ENCODE measurements at places on chromosomes 7 and 10.

DNA sequence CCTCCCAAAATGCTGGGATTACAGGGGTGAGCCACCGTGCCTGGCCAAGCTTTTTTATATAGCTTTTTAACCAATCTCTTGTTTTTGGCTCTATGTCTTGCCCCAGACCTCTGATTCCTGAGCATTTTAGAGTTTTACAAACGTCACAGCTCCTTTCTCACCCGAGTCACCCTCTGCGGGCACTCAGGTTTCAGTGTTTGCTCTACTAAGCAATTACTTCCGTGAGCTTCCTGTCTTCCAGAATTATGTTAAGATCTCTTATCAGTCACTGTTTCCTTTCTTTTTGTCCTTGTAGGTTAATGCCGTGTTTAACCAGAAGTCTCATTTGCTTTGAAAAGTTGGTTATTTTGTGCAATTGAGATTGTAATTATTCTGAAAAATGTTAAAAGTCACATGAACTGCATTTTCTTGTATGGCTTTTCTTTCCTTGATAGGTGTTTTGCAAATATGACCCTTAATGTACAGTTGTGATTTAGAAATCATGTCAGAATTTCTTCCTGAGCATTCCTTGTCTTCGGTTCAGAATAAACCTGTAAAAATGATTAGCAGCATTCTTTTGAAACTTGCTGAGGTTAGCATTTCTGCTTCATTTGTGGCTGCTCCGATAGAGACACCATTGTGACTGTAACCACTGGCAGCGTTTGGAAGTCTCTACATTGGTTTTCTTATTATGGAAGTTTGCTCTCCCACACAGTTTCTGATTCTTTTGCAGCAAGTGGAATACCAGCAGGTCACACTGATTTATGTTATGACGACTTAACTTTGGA, 4.5 kb upstream of the HKDC1 start:
- no peak for DNase-seq

DNA sequence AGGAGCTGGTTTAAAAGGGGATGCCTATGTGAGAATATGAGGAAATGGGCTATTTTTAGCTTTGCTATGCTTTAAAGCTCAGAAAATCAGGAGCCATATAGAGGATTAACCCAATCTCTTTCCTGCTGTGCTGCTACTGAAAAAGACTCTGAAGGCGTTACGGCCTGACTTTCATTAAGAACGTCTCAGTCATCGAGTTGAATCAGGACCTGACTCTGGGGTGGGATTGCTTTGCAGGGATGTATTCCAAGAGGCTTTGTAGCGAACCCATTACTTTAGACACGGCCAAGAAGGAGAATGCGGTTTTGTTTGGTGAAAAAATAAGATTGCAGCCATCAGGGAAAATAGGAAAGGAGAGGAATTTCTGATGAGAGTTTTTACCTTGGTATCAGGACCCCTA, 426.9 kb downstream of the CCSER2 start:
- no peak for DNase-seq

GRCh38 chr10:132429281-132430230, 32.6 kb downstream of the PWWP2B start:
- DNase-seq = no peak

DNA sequence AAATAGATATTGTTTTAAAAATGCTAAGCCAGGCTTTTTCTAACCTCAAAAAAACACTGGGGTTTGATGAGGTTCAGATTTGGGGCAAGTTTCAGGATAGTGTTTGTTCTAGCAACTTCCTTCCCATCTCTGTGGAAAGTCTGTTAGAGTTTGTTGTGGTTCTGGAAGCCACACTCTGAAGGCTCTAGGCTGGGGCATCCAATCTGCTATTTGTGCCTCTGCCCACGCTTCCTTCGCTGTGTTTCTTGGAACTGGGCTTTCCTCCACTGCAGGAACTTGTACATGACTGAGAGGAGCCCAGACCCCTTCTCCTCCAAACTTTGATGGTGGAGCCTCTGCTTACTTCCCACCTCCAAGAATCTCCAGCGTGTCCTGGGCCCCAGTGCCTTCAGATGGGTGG, 108.5 kb upstream of the SLC25A13 start:
- no peak for DNase-seq

- DNase-seq = no peak
Measured at GRCh38 chr7:24024276-24025068, 259.5 kb upstream of the NPY start.

GRCh38 chr7:115004121-115004520, 82.2 kb downstream of the MDFIC start:
- no peak for DNase-seq

DNA sequence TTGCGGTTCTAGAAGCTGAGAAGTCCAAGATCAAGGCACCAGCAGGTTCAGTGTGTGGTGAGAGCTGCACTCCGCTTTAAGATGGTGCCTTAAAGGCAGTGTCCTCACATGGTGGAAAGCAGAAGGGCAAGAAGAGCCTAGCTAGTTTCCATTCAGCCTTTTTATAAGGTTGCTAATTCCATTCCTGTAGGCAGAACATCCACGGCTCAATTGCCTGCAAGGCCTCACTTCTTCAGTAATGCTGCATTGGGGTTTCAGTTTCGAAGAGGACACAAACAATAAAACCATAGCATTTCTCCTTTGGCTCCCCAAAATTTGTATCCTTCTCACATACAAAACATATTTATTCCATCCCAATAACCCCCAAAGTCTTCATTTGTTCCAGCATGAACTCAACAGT, 109.5 kb upstream of the KCND2 start:
- DNase-seq = no peak

DNA sequence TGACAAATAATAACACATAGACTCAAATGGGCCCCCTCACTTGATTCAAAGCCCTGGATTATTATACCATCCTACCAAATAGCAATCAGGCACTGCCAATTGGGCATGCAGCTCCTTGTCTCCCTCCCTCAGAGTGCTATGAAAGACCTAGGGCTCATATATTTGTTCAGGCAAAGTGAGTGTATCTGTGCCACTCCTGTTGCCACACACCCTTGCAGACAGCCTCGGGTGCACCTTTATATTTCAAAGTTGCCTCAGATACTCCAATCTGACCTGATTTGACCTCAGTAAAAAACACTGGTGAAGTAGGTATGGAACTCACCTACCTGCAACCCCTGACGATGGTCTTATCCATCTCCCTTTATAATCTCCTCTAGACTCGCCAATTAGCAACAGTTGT, 3.0 kb upstream of the NAMPT start:
- no peak for DNase-seq

DNA sequence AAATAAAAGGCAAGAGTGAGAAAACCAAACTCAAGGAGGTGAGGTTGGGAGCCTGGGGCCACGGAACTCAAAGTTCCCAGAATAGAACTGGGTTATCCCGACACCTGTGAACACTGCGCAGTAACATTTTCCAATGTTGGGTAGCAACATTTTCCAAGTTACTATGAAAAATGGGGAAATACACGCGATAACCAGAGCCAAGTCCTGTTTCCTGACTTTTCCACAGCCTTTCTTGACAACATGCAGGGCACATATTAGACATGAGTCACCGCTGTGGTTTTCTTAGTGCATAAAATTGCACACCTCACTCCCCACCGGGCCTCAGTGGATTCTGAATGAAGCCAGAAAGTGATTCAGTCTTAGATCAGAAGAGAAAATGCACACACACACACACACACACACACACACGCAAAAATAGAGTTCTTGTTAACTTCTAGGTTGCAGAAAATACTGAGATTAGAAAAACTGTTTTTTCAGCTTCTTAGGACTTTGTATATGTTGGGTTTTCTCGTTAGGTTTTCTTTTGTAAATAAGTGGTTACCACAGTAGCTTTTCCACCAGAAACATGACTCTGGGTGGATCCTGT, 70.0 kb downstream of the CAMK1D start:
- no peak for DNase-seq

- no peak for DNase-seq
Measured at GRCh38 chr7:135709508-135709907, 18.5 kb downstream of the SLC13A4 start.

Measured in stimulated activated CD8-positive, alpha-beta memory T cell treated with anti-CD3 and anti-CD28 coated beads, Interleukin-4, amount 100 ng/mL, for 1 hour (primary cell).